ENCODE measurements at places on chromosomes 7 and 10.

DNA sequence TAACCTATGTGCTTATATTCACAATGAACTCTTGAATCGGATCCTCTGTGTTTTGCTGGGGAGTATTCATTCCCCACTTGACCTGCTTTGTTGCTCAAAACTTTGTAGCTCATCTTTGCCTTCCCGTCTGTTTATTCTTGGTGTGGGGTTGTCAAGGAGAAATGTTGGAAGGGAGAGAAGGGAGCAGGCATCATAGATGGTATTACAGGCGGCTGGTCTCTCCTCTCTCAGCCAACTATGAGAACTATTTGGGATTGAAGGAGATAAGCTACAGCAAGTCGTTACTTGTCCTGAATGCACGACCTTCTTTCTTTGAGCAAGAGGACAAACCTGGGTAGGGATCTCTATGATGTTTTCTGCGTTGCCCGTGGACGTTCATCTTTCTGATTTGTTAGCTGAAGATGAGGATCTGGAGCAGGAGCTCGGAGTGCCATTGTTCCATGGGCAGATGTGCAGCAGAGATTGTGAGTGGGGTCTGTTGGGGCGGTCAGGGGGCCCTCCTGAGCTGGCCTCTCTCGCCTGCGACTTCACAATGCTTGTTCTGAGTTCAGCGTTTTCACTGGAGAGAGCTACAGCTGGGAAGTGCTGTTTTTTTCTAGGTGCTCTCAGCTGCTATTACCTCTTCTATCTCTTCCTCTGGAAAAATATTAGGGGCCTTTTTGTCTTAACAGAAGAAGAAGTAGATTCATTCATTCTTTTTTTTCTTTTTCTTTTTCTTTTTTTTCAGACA is 126.9 kb upstream of the KLF6 start:
- no peak for DNase-seq

GRCh38 chr10:97483921-97484320 is 14.3 kb downstream of the MMS19 start:
- DNase-seq = no peak

GRCh38 chr7:127396184-127396583 is 3.7 kb upstream of the ZNF800 start:
- no peak for DNase-seq

DNA sequence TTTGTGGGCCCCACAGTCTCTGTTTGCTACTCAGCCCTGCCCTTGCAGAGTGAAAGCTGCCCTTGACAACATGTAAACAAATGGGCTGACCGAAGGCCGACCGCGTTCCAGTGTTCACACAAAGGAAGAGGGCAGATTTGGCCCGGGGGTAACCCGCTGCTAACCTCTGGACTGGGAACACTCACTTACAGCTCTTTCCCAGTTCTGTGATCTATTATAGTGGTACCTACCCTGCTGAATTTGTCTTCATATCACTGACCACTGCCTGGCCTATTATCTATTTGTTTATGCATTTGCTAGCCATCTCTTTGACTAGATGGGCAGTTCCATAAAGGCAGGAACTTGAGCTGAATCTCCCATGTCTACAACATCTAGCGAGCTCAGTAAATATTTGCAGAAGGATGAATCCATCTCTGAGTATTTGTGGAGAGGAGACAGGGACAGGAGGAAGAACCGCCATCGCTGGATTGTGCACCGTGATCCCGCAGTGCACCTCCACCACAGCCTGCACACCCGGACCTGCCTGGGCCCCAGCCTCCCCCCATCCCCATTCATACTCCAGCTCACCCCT is 15.2 kb downstream of the SLC29A3 start:
- no peak for DNase-seq

DNA sequence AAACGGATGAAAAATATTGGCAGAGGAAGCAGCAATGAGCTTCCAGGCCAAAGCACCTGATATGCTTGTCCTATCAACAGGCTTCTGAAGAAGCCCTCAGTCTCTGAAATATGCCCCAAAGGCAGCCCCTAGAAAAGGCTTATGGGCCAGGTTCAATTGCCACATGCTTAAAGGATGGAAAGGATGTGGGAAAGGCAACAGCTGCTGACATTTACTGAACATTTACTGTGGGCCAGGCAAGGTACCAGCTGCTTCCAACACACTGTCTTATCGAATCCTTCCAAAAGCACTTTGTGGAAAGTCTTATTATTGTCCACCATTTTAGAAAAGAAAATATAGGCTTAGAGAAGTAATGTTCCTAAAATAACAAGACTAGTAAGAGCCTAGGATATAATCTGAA is 56.5 kb downstream of the DOCK4 start:
- no peak for DNase-seq

DNA sequence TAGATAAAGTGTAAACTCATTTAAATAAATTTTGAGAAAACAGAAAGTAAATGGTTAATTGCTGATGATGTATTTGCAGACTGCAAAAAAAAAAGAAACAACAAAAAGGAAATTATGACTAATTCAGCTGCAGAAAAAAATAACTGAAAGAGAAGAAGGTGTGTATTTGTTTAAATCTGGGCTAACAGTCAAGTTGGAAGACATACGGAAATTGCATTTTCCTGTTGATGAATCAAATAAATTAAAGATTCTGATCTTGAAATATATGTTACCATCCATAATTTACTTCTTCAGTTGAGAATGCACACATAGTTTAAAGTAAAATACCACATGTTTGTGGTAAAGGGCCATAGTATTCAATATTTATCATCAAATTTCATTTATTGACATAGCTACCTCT is 19.3 kb upstream of the ING3 start:
- DNase-seq = no peak
